CD4-positive, alpha-beta T cell treated with Interleukin-6 at 100 ng/mL for 8 hours (primary cell): ENCODE measurements at places on chromosomes 12 and 14.

- DNase-seq, result no peak
Measured at GRCh38 chr12:109760031-109760929, 46.7 kb downstream of the FAM222A start.

DNA sequence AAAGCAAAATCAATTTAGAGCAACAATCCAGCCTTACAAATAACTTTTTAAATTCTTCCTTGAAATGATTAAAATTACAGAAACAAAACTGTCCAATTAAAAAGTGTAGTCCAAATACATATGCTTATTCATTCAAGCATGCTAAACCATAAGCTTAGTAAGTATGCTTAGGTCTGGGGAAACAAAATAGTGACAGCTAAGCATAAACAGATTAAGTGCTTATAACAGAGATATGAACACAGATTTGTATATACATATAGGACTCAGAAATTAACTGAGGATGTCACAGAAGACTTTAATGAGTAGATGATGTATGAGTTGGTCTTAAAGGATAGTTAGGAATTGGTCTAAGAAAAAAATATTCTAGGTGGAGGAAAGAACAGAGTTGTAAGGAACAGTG lies 41.8 kb downstream of the SCAF11 start:
- DNase-seq, result no peak

DNA sequence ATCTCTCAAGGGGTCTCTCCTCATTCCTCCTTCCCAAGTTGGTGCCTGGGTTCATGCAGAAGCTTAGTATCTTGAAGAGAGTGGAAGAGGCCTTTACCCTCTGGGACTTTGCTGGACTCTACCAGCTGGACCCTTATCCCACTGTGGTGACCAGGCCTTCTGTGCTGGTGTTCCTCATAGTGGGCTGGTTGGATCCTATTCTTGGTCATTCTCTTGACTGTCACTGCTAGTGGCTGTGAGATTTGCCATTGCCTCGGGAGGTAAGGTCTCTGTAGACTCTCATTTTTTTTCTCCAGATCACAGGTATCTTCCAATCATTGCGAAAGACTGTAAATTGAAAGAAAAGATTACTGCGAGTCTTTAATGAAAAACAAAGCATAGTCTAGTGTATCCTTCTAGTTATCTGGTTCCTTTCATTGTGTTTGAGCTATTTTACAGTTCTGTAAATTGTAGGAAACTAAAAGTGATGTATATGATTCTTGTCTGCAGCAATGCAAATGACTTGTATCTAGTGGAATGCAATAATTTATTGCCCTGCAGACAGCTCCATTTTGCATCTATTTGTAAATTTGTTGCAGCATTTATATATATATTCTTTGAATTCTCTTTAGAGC lies 217.9 kb downstream of the AEBP2 start:
- no peak for DNase-seq

DNA sequence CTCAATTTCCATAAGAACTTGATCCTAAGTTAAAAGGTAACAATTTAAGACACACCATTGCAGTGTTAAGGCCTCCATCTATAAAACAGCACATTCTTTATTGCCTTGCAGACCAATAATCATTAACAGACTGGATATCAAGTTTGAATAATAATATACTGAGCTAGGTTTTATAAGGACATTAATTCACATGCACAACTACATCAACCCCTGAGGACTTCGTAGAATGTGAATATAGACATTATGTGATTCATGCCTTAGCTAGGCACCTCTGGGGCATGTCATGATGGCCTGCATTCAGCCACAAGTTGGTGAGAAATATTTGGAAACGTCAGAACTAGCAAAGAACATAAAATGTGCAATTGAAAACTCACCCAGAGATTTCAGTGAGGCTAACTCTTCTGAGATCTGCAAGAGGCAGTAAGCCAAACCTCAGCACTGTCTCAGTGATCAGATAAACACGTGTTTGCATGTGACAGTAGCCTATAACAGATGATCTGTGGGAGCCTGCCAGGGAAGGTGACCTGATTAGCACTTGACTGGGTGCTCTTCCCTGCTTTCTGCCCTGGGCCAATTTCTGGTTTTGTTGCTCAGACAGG lies 492.2 kb downstream of the FLRT2 start:
- DNase-seq, result no peak
